ENCODE measurements at places on chromosomes 3 and 15. TPM values are rescaled to one million over a fixed set of nuclear protein-coding genes. Genes with fewer than 3 reads are reported as not detected.

- DNase-seq = peak; percentile 1
These were observed 261.5 kb upstream of the ZNF385D start for GRCh38 chr3:22012471-22012870.

DNA sequence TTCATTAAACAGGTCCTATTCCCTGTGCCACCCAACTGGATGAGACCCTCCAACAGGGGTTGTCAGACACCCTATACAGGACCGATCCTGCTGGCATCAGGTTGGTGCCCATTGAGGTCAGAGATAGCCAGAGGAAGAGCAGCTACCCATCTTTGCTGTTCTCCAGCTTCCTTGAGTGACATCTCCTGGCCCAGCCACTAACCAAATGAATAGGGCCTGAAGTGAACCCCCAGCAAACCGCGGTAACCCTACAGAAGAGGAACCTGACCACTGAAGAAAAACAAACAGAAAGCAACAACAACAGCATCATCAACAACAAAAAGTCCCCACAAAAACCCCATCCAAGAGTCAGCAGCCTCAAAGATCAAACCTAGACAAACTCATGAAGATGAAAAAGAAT is 133.6 kb upstream of the ARPP21 start:
- DNase-seq = no peak

GRCh38 chr15:100769043-100769974 is 110.3 kb upstream of the ALDH1A3 start:
- no peak for DNase-seq

MESP1 gene
- total RNA-seq = under 0.01 TPM

DNA sequence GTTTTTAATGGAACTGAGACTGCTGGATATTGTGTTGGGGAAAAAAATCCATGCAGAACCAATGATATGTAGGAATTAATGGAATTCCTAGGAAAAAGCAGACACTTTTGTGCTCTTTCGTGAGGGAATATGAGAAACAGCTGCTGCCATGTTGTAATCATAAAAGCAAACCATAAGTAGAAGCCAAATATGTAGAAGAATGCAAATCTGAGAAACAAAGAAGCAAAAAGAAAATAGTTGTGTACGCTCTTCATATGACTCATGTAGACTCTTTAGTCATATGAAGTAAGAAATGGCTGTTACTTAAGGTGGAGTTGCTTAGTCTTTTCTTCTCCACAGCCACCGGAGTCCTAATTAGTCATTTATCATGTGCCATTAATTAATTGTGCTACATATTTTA is 298.6 kb upstream of the ZNF717 start:
- no peak for DNase-seq

GRCh38 chr3:64207289-64208080 is 17.8 kb downstream of the PRICKLE2 start:
- no peak for DNase-seq

EBLN2 gene
- total RNA-seq = 4.5 TPM

- DNase-seq = no peak
These were observed 178.8 kb upstream of the STAC start for GRCh38 chr3:36201546-36201945.

PDZRN3 gene
- 14.3 TPM for total RNA-seq

- peak; percentile 65 for DNase-seq
These were observed at the start of the genes SNRPN and SNURF for GRCh38 chr15:24954783-24955530. TSS of gene SNRPN (plus strand) at chr15:24954987. CDS start at chr15:24974454, 19,467 bp downstream. TSS of gene SNURF (plus strand) at chr15:24954987. CDS start at chr15:24955049, 62 bp downstream.

DNA sequence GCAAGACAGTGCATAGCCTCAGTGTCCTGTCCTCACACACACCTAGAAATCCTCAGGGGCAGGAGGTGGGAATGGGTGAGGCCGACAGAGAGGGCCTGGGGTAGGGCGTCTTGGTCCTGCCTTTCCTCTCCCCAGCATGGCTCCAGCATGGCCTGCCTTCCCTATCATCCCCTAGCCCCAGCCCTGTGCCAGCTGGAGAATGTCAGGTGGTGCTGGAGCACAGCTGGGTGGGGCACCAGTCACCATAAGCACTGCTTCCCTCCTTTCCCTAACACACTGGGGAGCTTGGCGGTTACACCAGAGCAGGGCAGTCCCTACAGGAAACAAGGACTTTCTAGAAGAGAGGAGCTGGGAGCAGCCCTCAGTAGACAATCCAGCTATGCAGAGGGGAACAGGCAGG is 236.8 kb downstream of the KLF13 start:
- DNase-seq = no peak

DNA sequence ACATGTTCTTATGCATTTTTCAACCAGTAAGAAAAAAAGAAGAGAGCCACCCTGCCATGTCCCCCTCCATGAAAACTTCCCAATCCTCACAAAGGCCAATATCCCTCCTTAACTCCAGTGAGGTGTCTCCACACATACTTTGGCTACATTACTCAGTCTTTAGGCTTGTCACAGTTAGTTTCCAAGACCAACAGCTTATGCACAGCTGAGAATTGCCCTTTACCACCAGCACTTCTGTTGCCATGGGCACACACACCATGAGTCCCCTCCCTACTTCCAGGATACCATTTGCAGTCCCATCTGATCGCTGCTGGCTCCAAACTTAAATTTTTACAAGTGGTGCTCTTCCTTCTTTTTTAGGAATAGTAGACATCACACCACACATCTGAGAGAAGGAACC is 150.3 kb upstream of the STRIT1 start:
- no peak for DNase-seq

- DNase-seq = no peak
These were observed 11.7 kb downstream of the PLCB2 start for GRCh38 chr15:40295877-40296560.

All from mammary epithelial cell (primary cell).